ENCODE measurements at places on chromosomes 11 and 22.

GRCh38 chr22:45640291-45640940 is 31.2 kb upstream of the ATXN10 start:
- no peak for DNase-seq

- DNase-seq, result peak; percentile 96
Measured at GRCh38 chr22:37985751-37986281, 1.5 kb upstream of the SOX10 start.

DNA sequence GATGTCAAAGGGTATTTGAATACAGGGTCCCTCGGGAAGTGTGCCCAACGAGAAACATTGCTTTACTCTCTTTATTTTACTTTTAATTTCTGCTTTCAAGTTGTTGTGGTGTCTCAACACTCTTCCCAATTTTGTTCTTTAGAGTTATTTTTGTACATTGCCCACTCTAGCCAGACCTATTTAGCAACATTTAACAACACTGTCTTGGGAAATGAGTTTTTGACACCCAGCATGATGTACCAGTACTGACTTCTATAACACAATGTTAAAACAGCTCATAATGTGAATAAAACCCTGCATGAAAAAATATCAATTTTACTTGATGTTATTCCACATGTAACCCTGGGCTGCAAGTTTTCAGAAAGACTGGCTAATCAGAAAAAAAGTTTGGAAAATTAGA is 350.2 kb upstream of the PITPNB start:
- DNase-seq, result no peak

DNA sequence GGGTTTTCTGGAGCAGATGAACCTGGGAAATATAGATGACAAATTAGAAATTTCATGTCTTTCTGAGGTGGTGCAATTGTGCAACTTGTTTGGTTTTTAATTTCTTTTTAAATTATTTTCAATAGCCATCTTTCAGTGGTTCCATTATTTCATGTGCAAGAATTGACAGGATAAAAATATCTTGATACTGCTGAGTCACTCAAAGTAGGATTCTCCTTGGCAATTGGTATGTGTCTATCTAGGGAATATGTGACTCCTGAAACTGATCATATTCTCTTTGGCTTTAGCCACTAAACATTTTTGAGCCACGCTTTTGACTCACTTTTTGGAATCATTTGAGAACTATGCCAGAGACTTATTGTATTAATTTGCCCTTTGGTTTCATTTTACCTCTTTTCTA is 331.5 kb downstream of the KCNA4 start:
- DNase-seq, result no peak

- DNase-seq, result no peak
Measured at GRCh38 chr11:64060263-64060860, 24.6 kb downstream of the FLRT1 start.

GRCh38 chr22:30774566-30774965 is 79.9 kb downstream of the OSBP2 start:
- no peak for DNase-seq

- DNase-seq, result no peak
Measured at GRCh38 chr11:84522331-84522730, 1104.8 kb downstream of the DLG2 start.

GRCh38 chr22:45583504-45583903 is 80.8 kb downstream of the FBLN1 start:
- DNase-seq, result no peak

GRCh38 chr22:39646398-39647063 is 76.0 kb downstream of the CACNA1I start:
- DNase-seq, result no peak

DNA sequence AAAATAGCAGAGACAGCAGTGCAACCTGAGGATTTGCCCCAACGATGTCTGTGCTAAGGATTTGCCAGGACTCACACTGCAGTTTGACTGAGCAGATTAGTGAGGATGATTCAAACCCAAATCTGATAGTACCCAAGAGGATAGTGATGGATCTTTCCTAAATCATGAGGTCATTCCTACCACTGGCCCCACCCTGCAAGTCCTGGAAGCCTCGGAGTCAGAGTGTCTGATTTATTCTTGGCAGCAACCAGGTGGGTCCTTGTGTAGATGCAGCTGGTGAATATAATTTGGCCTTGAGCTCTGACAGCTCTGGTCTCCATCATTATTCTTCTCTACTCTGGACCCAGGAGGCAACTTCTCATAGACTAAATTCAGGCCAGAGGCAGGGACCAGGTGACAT is 179.3 kb upstream of the RAG2 start:
- DNase-seq, result no peak

DNA sequence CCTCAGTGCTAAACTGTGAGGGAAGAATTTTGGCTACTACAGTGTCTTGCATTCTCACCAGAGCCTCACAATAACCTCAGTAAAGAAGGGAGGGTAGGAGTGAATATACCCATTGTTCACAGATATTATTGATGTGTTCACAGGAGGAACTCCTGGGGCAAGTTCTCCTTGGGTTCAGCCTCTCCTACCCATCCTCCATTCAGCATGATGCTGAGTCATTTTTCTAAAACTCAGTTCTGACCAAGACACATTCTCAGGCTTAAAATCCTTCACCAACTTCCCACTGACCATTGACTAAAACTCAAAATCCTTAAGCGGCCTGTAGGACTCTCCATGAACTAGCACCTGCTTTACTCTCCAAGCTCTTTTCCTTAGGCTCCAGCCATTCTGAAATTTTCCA is 48.7 kb downstream of the SYTL2 start:
- DNase-seq, result no peak

DNA sequence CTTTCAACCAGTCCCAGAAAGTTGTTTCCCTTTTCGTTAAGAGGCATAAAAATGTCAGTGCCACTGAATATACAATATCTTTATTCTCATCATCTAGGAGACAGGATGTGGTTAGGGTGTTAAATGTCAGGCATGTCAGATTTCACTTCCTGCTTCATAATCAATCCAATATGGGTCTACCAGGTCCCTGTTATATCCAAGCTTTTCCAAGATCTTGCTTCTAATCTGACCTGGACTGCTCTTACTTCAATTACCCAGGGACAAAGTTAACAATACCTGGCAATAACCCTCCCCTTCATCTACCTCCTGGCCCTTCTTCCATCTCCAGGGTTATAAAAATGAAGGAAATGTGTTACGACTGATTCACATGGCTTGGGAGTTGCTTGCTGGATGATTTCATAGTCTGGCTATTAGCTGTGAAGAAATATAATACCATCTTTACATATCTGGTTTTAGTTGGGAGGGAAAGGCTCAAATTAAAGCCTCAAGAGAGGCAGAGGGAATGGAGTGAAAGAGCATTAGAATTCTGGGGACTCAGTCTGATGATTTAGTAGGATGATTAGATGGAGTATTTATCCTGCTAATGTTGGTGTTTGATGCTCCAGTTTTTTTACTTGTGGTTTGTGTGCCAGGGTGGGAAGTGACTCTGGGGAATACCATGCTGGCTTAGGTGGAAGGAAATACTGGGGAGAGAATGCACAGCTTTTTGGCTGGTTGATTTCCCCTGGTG is 534.3 kb downstream of the ETS1 start:
- no peak for DNase-seq

DNA sequence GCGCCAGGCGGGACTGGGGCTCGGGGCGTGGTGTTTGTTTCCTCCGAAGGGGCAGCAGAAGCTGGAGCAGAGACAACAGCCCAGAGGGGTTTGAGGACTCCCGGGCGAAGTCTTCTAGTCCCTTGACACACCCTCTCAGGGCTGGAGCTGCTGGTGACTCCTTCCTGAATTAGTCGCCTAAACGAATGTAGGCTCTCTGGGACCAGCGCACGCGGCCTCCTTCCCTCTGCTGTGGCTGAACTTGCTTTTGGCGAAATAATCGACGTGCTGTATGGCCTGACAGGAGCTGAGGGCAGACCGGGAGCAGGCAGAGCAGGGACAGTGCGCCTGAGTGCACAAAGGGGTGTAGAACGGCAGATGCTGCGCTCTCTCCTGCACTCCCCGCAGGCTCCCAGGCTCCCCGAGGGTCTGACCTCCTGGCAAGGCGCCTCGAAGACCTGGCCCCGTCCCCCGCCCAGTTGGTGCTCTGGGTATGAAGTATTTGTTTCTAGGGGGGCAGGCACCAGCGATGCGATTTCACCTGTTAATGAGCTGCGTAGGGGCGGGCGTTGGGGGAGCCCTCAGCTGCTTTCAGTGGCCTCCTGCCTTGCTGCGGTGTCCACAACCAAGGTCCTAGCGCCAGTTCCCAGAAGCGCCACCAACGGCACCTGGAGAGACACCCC is 5.3 kb downstream of the SLC17A6 start:
- no peak for DNase-seq

GRCh38 chr11:2265854-2266585 is 4.4 kb downstream of the ASCL2 start:
- DNase-seq, result no peak

GRCh38 chr22:37148742-37149665 is 712 bp downstream of the IL2RB start:
- DNase-seq, result no peak

DNA sequence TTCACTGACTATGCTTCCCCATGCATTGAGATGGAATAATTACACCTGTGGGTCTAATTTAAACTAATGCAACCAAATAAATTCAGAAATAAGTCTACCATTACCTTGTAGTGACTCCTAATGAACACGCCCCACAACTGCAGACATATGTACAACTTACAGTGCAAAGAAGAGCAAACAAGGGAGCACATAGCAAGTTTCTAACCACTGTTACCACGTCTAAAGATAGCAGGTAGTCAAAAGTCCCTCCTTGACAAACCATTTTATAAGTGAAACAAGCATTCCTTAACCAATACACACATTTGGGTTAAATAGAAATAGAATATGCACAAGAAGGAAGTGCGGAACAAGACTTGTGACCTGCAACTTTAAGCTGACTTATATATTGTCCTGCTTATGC is 20.6 kb downstream of the PHF21A start:
- no peak for DNase-seq

DNA sequence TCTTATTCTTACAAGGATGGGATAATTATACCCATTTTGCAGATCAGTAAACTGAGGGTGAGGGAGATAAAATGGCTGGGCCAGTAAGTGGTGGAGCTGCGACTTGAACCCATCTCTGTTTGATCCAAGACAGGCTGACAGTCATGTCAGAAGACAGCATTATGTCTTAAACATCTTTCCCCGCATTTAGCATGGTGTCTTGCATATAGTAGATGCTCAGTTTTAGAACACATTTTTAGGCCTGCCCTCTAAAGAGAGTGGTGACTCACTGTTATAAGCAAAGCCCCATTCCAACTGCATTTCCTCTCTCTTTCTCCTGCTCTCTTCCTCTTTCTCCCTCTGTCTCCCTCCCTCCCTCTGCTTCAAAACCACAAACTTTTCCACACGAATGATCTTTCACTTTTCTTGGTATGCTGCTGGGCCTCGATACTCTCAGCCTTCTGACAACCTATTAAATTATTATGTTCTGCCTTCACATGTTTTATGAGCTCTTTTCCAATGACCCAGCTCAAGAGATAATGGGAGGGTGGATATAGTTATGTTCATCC is 25.2 kb downstream of the CWC15 start:
- no peak for DNase-seq

- DNase-seq, result no peak
Measured at GRCh38 chr11:46557684-46558151, 36.1 kb downstream of the AMBRA1 start.

GRCh38 chr22:48919851-48920589 is 907.7 kb downstream of the BRD1 start:
- DNase-seq, result no peak

- no peak for DNase-seq
Measured at GRCh38 chr11:86117001-86117711, 48.3 kb upstream of the PICALM start.

DNA sequence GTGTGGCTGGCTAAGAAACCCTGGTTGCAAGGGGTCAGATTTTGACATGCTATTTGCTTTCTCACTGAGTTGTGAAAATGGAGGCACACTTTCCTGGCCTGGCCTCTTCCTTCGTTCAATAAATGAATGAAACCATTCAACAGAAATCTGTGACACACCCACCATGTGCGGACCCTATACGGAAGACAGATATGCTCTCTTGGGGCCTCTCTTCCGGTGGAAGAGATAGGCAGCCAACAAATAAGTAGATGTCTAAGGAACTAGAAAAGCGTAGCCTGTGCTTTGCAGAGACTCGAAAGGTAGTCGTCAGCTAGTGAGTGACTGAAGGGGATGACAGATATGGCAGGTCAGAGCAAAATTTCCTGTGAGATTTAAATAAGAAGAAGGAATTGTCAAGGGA is 5.3 kb downstream of the KCNQ1OT1 start:
- DNase-seq, result no peak

GRCh38 chr22:35212009-35212408 is 45.3 kb upstream of the HMGXB4 start:
- DNase-seq, result no peak

Data from globus pallidus (tissue), 1 donor.